ENCODE measurements at places on chromosomes 6 and 20.

GRCh38 chr6:110589865-110590513, 113.6 kb upstream of the SLC22A16 start:
- DNase-seq = no peak

DNA sequence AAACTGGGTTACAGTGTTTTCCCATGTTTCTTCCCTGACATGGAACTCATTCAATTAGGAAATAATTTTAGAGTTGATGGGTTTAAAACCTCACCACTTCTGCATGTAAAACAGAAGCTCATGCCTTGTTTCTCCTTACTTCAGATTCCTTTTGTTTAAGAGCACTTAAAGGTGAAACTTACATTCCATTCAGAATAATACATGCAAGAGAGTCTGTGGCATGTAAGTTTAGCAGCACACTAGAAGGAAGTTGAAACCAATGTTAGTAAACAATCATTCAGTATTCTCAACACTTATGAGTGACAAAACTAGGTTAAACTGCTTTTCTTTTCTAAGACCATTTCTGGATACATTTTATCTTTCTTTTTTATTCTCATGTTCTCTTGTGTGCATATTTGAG, 495.6 kb upstream of the PTCHD4 start:
- no peak for DNase-seq

DNA sequence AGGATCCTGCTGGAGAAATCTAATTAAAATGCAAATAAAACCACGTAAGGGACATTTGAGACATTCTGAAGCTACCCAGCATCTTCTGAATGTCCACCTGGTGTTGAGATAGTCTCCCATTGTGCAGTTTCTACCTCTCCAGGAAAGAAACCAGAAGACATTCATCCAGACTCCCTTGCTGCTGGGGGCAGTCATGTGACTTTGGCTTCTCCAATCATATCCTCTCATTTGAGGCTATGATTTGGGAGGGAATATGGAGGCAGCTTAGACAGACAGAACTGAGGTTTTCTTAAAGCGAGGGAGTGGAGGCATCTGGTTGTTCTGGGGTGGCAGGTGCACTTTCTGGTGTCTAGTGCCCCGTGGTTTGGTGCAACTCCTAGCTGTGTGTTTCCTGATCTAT, 315.2 kb upstream of the SULF2 start:
- no peak for DNase-seq

DNA sequence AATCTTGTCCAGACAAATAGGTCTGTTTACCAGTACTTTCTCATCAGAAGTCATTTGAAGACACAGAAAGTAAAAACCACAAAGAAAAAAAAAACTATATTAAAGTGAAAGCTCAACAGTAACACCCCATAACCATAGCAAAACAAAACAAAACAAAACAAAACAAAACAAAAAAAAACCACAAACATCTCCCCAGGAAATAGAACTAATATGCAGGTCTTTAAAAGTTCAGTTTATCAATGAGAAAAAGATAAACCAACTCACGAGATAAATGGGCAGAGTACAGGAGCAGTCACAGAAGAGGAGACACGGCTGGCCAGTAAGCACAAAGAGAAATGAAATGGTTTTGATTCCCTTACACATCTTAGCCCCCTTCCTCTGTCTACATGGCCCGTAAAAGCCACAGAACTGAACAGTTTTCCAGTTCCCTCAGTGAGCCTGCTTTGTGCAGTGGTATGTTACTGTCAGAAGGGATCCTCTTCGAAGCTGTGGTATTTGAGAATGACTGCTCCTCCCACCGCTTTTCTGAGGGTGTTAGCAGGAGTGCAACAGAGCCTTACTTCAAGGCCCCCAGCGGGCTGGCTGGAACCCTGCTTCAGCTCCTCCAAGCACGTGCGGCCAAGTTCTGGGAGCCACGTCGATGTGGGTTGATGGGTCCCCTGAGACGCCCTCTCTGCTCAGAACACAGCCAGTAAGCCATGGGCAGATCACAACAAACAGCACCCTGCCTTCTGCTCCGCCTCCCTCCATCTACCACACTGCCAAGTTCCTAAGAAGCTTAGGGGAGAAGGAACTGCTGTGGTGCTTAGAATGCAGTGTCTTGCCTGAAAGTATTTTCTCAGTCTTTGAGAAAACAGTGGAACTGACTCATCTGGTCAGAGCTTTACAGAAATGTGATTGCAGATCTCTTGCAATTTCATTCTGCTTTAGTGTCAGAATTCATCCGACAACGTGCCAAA, 14.0 kb downstream of the UST start:
- DNase-seq = peak; percentile 90

GRCh38 chr6:139881728-139882211, 507.3 kb upstream of the CITED2 start:
- peak; percentile 47 for DNase-seq

DNA sequence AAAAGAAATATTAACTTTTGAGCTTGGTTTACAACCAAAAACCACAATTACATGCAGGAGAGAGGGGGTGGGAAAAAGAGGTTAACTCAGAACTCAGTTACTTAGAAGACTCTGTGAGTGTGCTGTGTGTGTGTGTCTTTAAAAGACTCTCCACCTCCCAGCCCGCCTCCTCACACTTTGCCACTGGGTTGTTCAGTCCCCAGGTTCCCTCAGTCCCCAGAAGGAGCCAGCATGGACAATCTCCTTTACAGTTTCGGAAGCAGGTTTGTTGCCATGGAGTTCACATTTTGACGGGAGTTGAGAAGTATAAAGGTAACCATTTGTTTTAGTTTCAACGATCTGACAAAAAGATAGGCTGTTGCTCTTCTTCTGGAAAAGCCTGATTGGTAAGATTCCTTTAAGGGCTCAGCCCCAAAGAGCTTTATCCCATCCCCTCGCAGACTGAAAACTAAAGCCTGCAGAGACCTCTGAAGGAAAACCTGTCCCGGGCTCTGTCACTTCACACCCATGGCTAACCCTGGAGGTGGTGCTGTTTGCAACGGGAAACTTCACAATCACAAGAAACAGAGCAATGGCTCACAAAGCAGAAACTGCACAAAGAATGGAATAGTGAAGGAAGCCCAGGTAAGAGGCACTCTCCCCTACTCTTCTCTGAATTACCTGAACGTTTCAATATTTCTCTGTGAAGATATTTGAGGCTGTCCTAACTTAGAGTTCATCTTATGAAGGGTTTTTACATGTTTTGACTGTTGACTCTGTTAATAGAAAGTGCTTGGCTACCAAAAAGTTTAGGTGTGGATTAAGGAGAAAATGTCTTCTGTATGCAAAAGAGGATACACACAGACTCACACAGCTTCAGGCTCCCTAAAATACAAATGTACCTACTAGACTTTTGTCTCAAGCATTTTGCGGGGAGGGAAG, at the start of gene SPTLC3:
Gene SPTLC3, plus strand, starts transcription at position 212 of the 921 bp plus-strand sequence. Its CDS starts 296 bp downstream, at position 508.
- peak; percentile 64 for DNase-seq

DNA sequence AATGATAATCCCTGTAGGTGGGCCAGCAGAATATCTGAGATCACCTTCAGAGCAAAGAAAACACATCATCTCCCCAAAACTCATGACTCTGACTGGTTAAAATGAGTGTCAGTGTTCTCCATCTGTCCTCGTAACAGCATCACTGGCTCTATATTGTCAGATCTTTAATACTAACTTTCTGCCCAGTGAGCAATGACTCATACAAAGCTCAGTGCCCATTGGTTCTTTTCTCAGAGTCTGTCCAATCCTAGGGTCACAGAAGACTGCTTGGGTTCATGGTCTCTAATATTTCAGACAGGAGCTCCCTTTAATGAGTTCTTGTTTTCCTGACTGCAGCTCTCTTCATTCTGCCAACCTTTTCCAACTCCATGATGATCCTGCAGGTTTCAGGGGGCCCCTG, 36.4 kb downstream of the HLA-DPB1 start:
- DNase-seq = peak; percentile 62

- DNase-seq = no peak
These were observed 14.9 kb downstream of the MAN1A1 start for GRCh38 chr6:119334535-119335264.

GRCh38 chr6:155883741-155884140, 428.1 kb upstream of the NOX3 start:
- peak; percentile 80 for DNase-seq

- DNase-seq = peak; percentile 71
These were observed 341.8 kb downstream of the CDKAL1 start for GRCh38 chr6:20876036-20876435.

DNA sequence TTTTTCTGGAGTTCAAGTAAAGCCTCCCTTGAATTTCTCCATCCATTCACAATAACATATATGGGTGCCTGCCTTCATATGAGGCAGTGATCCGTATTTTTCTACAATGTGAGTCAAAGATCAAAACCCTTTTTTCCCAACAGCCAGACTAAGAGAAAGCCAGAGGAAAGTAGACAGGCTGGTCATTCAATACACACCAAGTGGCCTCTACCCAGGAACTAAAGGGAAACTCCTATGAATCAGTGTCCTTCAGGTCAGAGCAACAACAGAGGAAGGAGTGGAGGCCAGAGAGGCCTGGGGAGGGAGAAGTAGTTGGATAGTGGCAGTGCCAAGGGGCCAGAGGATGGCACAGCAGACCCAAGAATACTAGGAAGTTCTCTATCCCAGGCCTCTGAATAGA, 23.8 kb downstream of the SIM1 start:
- no peak for DNase-seq

- peak; percentile 61 for DNase-seq
These were observed 2.5 kb upstream of the TFAP2B start for GRCh38 chr6:50816115-50816675.

DNA sequence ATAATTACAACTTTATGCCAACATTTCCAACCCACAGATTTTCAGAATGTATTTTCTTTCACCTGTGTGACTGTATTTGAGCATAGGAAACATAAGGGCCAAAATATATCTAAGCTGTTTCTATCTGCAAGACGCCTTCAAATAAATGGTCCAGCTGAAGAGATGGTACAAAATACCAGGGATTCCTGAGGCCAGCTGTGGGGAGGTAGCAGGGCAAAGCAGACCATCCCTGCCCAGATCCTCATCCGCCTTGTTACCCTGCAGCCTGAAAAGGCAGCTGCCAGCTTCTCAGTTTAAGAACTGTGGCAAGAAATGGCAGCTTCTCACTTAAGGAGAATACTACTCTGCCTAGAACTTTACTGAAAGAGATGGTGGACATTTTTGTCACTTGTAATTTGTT, 143.3 kb downstream of the KHDC1L start:
- DNase-seq = no peak

DNA sequence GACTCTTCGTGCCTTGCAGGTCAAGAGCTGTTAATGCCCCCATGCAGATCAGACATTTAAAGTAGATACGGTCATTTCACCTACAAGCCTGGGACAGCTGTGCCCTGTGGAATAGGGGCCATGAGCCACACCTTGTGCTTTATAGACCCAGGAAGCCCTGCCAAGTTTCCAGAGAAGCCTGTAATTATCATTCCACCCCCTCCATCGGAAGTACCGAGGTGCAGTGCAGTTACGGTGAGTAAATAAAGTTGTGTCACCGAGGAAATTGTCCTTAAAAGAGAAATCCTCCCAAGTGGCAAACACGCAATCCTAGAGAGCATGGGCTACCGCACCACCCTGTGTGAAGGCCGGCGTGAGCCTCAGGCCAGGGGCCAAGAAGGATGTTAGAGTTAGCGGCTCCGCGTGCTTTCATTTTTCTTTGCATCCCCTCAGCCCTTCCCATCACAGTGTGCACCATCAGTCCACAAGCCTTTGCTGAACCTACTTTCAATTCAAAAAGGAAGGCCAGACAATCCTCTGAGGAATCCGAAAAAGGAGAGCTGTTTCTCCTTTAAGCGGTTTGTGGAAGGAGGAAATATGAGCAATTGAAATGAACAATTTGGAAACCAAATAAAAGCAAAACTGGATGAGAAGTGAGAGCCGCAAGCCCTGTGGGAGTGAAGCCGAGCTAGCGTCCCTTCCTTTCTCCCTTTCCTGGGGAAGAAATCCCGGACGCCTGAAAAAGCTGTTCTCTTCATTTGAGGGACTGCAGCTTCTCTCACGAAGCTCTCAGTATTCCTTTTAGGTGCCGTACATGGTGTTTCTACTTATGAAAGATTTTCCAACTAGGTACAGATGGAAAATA, 183.3 kb upstream of the PDE10A start:
- peak; percentile 29 for DNase-seq

GRCh38 chr20:62331347-62331746, 28.6 kb downstream of the ADRM1 start:
- DNase-seq = no peak

- DNase-seq = no peak
These were observed 130.8 kb downstream of the DNAH8 start for GRCh38 chr6:38845931-38846330.

DNA sequence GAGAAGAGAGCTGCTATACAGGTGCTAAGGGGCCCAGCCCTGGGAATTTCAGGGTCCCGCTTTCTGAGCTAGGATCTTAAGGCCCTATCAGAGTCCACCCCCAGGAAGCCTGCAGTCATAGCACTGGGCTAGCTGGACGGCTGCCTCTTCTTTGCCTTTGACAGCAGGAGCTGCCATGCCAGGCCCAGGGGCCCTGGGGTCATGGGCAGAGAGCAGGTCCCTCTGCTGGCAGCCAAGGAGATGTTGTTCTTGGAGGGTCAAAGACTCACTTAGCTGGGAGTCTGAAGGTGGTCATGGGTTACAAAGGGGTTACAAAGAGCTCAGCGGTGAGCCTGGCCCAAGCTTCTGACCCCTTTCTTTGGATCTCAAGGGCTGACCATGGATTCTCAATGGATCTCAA, 52.7 kb downstream of the RPP21 start:
- DNase-seq = no peak

GRCh38 chr20:36726168-36726567, 19.7 kb downstream of the NDRG3 start:
- no peak for DNase-seq

DNA sequence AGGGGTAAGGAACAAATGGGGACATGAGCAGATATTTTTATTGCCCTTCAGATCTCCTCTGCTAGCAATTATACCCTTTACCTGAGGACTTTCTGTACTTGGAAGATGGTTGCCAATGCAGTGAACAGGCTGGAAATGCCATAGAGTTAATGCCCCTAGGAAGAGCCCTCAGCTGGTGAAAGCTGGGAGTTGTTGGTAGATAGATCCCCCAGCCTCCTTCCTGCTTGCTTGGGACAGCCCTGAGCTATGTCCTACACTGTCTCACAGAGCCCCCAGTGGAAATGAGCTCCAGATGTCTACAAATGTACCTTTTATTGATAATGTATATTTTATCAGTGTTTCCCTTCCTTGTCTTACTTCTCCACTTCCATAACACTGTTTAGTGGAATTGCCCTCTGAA, 87.6 kb upstream of the PAK5 start:
- no peak for DNase-seq

GRCh38 chr6:30725713-30726505, 5.8 kb downstream of the TUBB start:
- DNase-seq = peak; percentile 33

GRCh38 chr20:31522731-31523130, 8.5 kb downstream of the HM13 start:
- no peak for DNase-seq

DNA sequence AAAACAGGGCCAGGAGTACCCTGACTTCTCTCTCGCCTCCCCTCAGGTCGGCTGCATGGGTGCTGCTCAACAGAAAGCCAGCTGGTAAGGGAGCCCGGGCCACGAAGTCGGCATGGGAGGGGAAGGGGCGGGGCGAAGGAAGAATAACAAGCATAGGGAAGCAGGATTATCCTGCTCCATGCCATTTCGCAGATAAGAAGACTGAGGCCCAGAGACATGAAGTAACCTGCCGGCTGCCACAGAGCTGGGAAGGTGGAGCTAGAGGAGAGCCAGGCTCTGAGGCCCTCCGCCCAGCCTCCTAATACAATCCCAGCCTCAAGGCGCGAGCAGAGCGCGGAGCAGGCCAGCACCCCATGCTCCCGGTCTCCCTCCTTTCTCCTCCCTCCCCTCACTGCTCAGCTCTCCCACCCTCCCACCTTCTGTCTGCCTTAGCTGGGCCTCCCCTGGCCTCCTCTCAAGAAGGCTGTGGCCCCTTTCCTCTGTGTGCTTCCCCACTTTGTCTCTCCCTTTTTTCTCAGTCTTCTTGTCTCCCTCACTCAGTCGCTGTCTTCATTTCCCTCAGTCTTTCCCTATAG, 13.2 kb upstream of the HMGA1 start:
- no peak for DNase-seq

GRCh38 chr20:13271098-13271497, 50.0 kb downstream of the ISM1 start:
- no peak for DNase-seq

Measured in fibroblast of villous mesenchyme (primary cell).